ENCODE measurements at places on chromosomes 2 and 18.

DNA sequence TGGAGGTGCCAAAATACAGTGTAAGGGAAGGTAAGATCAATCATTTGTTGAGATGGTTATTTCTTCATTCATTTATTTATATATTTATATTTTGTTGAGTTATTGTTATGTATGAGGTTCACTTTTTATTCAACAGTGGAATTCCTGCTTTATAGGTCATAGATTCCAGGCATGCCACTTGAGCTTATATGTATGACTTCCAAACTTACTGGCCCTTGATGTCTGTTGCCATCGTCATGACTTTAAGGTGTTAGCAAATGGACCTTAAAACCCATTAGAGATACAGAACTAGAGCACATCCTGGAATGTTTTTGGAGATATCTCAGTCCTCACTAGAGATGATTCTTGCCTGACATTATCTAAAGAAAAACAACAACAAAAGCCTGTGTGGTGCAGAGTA lies 25.9 kb downstream of the CCDC85A start:
- DNase-seq: no peak

- DNase-seq: no peak
Observed at GRCh38 chr2:239231231-239232194, 169.3 kb downstream of the HDAC4 start.

DNA sequence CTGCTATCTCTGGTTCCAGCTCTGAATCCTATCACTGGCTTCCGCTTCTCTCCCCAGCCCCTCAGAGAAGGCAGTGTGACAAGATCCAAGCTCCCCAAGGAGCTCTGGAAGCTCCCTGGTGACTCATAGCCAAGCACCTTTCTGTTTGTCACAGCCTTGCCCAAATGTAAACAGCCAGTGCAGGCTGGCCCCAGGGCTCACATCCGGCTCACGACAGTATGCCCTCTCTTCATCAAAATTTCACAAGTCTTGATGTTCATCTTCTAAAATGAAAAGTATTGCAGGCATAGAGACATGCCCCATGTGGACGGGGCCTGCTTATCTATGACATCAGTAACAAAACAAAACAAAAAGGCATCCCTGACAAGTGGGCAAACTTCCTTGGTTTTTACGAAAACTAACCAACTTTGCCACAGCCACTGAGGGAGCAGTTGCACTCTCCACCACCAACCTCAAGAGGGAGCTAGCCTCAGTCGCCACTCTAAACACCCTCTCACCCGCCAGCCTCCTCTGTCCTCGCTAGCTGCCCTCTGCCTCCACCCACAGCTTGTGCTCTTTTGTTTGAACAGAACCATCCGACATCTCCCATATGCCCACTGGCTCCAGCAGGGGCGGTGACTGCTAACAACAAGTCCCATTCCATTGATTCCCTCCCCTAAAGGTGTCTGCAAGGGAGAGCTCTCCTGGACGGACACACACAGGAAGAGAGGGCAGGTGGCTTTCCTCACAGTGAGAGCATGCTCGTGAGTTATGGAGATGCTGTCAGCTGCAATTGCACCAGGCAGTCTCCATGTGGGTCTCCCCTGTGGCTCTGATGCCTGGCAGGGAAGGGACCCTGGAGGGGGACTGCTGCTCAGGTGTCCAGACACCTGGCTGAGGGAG lies 71.0 kb upstream of the DAPL1 start:
- DNase-seq: no peak

GRCh38 chr18:50114448-50114847 lies 80.5 kb downstream of the MYO5B start:
- no peak for DNase-seq

DNA sequence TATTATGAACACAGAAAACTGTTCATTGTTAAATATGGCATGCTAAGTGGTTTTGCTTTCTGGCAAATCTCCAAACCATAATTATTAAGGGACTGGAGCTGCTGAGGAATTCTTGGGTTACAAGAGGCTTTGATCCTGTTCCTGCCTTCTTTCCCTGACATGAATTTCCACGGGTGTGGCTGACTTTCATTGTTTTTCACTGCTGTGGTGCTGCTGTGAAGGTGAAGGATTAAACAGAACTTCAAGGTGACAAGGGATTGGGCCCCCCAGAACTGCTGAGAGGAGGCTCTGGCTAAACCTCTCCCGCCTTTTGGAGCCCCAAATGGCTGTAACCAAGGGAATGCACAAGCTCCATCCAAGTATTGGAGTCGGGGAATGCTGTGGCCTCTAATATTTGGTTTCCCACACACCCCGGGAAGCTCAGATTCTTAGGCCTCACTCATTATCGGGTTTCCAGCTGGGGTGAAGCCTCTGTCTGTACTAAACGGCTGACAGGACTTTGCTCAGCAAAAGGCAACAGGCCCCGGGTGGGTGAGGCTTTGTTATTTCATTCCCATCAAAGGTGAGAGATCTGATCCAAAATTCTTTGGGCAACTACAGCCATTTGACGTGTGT lies 29.0 kb upstream of the ZFP36L2 start:
- no peak for DNase-seq

GRCh38 chr2:112006076-112006410 lies 49.0 kb upstream of the TMEM87B start:
- peak; percentile 48 for DNase-seq

DNA sequence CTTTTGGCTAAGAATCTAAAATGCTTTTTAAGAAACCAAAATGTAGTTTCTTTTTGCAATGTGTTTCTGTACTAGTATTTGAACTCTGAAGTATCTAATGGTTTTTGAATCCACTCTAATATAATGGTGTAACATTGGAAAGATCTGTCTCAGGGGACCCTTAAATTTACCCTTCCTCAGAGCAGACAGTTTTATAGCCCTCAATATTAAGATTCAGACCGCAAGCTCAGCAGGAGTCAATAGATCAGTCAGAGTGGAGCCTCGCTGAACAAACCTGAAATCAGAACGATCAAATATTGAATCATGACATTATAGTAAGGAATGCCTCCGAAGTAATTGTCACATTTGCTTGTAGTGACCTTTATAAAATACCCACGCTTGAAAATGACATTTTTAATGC lies 18.3 kb downstream of the SGPP2 start:
- no peak for DNase-seq

DNA sequence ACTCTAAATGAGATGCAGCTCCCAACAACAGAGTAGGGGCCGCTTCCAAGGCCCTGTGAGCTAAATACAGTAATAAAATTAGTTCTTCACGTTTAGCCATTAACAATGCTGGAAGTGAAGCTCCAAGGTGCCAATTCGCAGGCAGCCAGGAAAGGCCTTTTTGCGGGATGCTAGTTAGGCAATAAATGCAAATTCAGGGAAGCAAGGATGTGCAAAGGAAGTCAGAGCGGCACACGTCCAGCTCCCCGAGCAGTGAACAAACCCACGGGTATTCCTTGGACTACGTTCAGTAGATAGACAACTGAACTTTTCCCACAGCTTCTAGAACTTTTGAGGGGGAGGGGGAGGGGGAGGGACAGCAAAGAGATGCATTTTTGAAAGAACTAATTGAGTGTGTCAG lies 6.9 kb downstream of the ZNF516 start:
- DNase-seq: no peak

DNA sequence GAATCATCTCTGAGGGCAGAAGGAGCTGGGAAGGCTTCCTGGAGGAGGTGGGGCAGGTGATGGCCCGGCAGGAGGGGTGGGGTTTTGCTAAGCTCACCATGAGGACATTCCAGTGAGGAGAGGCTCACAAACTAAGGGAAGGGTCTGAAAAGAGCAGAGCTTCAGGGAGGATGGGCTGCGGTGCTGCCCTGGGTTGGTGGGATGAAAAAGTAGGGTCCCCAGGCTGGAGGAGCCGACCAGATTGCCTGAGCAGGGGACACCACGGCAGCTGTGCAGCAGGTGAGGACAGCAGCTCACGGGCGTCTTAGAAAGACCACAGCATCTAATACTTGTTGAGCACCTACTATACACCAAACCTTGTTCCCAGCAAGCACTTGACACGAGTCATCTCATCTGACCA lies 82.2 kb downstream of the DYSF start:
- DNase-seq: no peak

DNA sequence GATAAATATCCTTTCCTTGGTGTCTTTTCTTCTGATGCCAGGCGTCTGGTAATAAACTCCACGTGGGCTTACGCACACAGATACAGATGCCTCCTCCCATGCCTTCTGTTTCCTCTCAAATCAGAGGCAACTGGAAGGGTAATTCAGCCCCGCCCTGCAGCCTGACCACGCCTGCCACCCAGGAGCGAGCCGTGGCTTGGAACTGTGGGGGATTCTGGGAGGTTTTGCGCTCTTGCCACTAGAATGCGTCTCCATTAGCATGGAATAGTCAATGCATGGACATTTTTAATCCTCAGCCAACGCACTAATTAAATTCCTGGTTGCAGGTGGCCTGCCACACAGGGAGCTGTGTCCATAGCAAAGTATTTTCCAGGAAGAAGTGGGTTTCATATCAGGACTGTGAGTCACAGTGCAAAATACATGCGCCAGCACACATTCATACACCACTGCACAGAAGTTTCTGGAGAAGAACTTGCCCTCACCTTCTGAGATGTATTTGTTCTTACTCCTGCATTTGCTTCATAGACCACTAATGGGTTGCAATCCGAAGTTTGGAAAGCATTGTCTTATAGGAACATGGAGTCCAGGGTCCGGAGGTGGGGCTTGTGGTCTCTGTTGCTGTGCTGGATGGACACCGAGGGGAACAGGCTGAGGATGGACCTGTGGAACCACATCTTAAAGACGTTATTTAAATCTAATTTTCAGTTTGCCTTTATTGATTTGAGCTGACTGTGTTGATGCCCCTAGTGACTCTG lies 151.4 kb downstream of the LDLRAD4 start:
- peak; percentile 13 for DNase-seq

- no peak for DNase-seq
Observed at GRCh38 chr2:21822505-21822904, 698.7 kb downstream of the TDRD15 start.

DNA sequence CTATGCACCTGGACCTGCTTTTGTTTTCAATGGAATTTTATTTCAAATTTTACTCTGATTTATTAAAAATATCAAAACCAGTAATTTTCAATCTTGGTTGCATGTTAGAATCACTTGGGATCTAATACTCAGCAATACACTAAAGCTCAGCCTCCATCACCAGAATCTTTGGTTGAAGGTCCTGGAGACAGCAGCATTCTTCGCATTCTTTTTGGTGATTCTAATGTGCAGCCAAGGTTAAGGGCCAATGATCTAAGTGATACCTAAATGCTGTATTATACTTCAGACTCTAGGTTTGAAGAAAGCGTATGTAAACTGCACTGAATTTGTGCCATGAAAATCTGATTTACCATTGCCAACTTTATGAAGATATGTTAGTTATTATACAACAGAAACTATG lies 493.1 kb downstream of the XIRP2 start:
- peak; percentile 18 for DNase-seq

DNA sequence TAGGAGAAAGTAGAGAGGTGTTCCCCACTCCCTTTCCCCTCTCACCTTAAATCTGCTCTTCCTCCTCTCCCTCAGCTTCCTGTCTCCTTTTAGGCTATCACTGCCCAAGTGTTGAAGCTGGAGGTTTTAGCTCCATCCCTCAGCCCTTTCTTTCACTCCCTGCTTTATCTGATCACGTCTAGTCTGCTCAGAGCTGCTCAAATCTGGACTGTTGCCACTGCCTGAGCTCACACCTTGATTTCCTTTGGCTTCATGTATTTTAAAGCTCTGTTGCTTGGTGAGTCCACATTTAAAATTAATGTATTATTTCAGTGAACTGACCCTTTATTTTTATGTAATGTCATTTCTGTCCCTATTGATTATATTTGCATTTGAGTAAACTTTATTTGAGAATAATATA lies 236.6 kb downstream of the PTGR3 start:
- no peak for DNase-seq

DNA sequence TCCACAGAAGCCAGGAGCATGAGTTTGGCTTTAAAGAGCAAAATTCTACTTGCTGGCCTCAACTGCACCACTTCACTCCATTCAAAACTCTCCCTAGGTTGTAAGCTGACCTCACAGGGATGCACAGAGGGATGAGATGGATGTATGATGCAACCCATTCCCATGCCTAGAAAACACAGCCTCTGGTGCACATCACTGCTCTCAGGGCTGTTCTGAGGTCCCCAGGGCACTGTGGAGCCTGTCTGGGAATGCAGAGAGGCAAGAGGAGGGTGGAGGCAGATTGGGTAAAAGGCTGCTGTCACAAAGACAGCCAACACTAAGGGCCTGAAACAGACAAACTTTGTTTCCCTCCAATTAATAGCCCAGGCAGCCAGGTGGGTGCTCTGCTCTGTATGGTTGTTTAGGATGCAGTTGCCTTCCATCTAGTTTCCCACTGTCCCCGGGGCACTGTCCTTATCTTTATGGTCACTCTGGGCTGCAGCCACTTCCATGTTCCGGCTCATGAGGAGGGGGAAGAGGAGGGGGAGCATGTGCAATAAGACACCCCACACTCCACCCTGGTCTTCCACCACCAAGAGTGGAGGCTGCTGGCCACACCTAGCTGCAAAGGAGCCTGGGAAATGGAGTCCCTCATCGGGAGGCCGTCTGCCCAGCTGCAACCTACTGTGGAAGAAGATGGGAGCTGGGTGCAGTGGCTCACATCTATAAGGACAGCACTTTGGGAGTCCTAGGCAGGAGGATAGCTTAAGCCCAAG lies 7.0 kb downstream of the GPR45 start:
- DNase-seq: no peak

Measured in RCC 7860 (cell line).